Fibroblast of villous mesenchyme (primary cell): ENCODE measurements at places on chromosomes 11 and 22. TPM values are rescaled to one million over a fixed set of nuclear protein-coding genes. Genes with fewer than 3 reads are reported as not detected.

The RBMXL2 gene
- under 0.01 TPM in 1 of 2 replicates, not detected in the other for total RNA-seq

The CCDC188 gene
- 0.43 and 0.97 TPM in 2 replicates for total RNA-seq

The EED gene
- 15.5 and 25.9 TPM in 2 replicates for total RNA-seq

The NLRP6 gene
- not detected in 2 replicates for total RNA-seq

The OR2AG2 gene
- under 0.01 and 0.32 TPM in 2 replicates for total RNA-seq

The LRFN4 gene
- total RNA-seq, result 9.9 and 14.5 TPM in 2 replicates

The NRGN gene
- 0.43 and 1.6 TPM in 2 replicates for total RNA-seq

The UBQLN3 gene
- 0.43 TPM in 1 of 2 replicates, not detected in the other for total RNA-seq

DNA sequence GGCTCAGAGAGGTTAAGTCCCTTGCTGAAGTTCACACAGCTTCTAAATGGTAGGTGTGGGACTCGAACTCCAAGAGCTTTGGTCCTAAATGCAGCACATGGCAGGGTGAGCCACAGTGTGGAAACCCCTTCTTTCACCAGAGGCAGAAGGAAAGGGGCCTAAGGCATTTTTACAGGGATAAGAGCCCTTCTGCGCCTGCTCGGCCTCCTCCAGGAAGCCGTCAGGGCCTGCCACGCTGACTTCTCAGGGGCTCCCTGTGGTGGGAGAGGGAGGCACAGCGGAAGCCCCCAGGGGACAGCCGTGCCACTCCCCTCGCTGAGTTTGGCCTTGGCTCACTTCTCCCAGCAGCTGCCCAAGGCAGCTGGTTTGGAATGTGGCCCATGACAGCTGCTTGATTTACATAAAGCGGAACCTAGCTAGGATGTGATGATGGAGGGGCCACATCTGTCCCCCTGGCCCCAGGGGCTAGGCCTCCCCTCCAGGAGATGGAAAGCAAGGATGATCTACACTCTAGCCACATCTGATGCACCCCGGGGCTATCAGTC, 35.4 kb downstream of the CD82 start:
- no peak for DNase-seq

GRCh38 chr11:117823294-117823945, 1.1 kb downstream of the FXYD2 start:
- DNase-seq, result no peak

- DNase-seq, result no peak
These were observed 31.1 kb downstream of the SGSM3 start for GRCh38 chr22:40401532-40401931.

DNA sequence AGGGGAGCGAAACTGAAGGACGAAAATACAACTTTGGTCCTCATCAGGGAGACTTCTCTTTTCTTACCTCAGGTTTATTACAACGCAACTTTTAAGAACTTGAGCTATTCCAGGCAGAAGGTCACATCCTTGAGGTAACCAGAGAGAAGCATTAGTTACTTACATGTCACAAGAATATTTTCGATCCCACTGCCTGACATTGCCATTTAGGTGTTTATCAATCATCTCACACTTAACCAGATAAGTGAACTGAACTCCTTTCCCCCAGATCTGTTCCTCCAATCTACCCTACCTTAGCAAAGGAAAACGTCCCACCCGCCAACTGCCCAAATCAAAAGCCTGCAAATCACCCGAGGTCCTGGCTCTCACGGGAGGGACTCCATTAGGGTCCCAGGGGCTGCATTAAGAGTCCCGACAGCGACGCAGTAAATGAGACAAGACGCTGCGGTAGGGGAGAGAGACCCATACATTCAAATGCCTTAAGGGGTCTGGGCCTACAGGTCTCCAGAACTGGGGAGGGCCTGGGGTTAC, 734 bp downstream of the ZNF280B start:
- DNase-seq, result peak; percentile 1

DNA sequence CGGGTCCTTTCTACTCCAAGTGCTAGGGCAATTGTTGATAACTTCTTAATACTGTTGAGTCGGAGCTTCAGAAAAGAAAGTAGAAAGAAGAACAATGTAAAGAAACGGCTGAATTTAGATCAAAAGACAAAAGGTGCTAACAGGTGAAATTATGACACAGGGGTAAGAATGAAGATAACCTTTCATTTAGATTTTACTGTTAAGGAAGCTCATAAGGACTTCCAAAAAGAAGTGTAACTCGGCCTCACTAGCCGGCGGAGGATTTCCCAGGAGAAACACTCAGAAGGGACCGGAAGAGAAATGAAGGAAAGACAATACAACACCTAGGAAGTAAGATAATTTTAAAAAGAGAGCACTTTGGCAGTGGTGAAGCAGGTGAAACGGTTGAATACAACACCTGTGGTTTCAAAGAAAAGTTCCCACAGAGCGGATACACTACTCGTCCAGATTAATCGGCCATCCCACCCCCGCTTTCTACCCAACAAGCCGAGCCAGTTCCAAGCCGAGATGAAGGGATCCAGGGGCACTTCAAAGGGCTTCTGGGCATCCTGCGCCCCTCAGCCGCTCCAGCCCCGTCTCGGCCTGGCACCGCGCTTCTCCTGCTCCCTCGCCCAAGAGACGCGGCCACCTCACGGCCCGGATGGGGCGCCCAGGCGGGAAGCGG, 737 bp downstream of the PPP2R1B start:
- peak; percentile 10 for DNase-seq

DNA sequence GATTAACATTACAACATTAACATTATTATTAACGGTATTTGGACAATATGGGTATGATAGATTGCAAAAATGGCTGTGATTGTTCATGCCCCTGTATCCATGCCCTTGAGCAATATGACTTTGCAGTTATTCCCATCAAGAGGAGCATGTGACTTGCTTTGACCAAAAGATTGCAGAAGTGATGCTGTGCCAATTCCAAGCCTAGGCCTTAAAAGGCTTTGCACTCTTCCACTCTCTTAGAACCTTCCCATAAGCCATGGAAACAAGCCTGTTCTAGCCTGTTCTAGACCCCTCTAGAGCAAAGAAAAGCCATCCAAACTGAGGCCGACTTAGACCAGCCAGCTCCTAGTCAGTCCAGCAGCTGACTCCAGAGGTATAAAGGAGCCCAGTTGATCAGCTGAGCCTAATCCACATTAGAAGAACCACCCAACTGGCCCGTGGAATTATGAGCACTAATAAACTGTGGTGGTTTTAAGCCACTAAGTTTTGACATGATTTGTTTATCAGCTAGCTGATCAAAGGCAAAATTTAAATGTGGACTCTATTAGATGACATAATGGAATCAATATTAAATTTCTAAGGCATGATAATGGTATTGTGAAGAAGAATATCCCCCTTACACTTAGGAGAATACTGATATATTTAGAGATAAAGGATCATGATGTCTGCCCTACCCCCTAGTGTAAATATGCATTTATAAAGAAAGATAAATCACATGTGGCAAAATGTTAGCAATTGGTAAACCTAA, 28.6 kb downstream of the RAB30 start:
- DNase-seq, result peak; percentile 27

- DNase-seq, result no peak
These were observed 44.3 kb downstream of the SCGB1A1 start for GRCh38 chr11:62463121-62463542.

DNA sequence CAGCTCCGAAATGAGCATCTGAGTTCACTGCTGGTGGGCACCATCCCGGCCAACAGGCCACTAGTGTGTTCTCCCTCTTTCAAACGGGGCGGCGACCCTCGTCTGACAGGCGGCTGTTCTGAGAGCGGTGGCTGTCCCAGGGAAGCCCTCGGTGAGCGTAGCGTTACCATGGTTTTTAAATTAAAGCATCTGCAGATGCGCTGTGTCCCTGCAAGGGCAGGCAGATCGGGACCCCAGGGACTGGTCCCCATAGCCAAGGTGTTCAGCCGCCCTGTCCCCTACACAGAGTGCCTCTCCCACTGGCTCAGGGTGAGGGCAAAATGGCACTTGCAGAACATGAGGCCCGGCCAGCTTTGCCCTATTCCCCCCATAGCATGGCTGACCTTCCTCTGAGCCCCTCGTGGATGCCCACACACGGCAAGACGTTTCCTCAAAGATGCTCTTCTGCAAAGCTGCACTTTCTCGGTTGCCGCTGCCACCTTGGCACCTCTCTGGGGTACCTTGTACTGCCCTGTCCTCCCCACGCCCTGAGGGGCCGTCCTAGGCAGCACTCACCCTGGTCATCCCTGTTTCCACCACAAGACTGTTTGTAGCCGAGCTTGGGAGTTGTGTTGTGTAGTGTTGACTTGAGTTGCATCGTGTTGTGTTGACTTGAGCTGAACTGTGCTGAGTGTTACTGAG, 51.9 kb upstream of the KCNQ1OT1 start:
- no peak for DNase-seq

- DNase-seq, result no peak
These were observed 120.3 kb downstream of the KCNQ1OT1 start for GRCh38 chr11:2579315-2580060.

- no peak for DNase-seq
These were observed 18.1 kb downstream of the GLB1L2 start for GRCh38 chr11:134349802-134350355.

DNA sequence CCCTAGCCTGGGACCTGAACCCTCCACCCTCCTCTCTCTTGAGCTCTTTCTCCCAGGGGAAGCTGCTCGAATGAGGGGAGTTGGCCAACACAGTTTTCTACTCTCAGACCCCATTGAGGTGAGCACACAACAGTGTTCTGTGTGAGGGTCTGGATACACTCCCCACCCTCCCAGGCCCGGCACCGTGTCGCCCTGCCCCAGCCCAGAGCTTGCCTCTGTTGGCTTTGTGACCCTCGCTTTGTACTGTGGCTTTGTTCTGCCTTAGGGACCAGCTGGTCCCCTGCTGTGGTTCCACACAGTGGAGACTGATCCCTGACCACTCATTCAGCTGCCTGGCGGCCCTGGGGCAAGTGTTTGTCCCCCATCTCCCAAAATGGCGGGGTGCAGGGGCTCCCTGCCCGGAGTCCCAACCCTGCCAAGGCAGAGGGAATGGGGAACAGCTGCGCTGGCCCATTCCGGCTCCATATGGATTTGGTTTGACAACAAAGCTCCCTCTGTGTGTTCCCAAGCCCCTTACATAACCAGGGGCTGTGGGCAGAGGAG, 8.3 kb downstream of the ST3GAL4 start:
- DNase-seq, result no peak

- DNase-seq, result no peak
These were observed 408.3 kb upstream of the CADM1 start for GRCh38 chr11:115912484-115912945.

- DNase-seq, result peak; percentile 85
These were observed at the start of gene BACE1 for GRCh38 chr11:117316197-117316961. BACE1 (minus strand) TSS chr11:117316256; CDS start chr11:117315795, 461 bp downstream.

DNA sequence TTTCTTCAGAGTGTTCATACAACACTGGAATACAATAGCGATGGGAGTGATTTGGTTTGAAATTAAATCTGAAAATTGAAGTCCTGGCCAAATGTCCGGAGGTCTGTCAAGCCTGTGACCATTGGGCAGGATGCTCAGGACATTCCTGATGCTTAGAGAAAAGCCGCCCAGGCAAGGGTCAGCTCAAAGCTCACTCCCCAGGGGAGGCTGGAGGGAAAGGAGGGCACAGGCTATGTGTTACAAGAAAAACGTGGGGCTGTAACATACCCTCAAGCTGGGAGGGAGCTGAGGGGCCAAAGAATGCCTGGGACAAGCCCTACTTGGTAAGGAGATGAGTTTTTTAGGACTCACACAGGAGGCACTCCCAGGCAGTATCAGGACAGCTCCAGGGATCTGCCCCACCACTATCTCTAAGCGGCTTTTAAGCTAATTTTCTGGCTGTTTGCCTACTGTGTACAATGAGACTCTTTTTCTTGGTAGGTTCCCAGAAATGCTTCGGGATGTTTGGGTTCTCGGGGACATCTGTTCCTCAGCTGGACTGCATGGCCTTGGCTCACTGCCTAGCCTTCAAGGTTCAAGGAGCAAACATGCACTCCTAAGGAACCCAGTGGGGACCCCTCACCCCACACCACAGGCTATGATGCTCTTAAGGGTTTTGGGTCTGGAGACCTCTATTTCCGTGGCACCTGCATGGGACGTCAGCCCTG, 500.1 kb downstream of the BRD1 start:
- DNase-seq, result no peak

DNA sequence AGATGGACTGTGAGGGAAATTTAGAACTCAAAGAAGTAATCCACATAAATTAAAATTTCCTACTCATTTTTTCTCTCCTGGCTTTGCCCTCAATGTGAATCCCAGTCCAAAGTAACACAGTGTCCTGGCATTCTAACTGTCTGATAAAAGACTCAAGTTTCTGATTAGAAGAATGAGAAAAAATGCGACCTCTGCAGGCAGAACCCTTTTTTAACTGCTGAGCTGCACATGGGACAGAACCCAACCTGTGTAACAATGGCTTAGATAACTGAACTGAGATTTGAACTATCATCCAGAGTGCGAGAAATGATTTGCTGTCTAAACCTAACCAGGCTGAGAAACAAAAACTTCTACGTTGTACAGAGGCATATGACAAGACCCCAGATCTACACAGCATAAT, 385.6 kb upstream of the LRRC4C start:
- DNase-seq, result no peak

DNA sequence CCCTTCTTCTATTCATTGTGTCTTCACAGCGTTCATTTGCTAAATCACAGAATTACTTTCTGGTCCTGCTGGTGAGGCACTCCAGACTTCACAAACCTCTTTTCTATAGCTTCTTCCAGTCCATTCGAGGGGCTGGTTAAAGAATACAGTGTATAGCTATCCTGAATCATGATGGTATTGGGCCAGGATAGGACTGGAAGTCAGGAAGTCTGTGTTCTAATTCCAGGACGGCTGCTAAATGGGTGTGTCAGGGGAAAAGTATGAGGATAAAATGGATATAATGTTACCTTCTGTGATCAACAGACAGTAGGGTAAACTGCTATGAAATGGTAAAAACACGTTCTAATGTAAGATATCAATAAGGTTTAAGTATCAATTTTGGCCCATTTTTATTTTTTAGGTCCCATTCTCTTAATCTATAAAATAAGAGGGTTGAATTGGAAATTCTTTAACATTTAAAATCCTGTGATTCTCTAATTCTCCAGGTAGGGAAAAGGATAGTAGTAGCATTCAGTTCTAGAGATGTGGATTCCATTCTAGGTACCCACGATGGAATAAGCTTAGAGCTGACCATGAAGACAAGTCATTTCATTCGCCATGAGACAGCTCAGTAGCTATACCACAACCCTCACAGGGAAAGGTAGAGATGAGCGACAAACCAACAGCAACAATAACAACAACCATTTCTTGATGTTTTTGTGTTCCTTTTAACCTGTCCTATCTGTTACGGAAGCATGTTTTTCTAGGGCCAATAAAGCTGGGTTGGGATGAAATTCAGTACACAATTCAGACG, 96.1 kb downstream of the SLC1A2 start:
- no peak for DNase-seq
